GM12891 (cell line): ENCODE measurements at places on chromosomes 5 and 9.

GRCh38 chr5:16665601-16666000 lies 48.8 kb upstream of the RETREG1 start:
- no peak for DNase-seq

GRCh38 chr9:113612216-113612747 lies 148.8 kb downstream of the RGS3 start:
- no peak for DNase-seq

- no peak for DNase-seq
Observed at GRCh38 chr9:129613520-129614175, 7.3 kb downstream of the C9orf50 start.

- DNase-seq = no peak
Observed at GRCh38 chr5:138606378-138607064, 31.3 kb upstream of the HSPA9 start.

GRCh38 chr5:175381130-175381529 lies 62.9 kb downstream of the DRD1 start:
- no peak for DNase-seq

- no peak for DNase-seq
Observed at GRCh38 chr9:76585487-76586389, 126.8 kb downstream of the GCNT1 start.

- no peak for DNase-seq
Observed at GRCh38 chr5:88954511-88954910, 71.5 kb upstream of the MEF2C start.
